ENCODE measurements at places on chromosomes 4 and X.

DNA sequence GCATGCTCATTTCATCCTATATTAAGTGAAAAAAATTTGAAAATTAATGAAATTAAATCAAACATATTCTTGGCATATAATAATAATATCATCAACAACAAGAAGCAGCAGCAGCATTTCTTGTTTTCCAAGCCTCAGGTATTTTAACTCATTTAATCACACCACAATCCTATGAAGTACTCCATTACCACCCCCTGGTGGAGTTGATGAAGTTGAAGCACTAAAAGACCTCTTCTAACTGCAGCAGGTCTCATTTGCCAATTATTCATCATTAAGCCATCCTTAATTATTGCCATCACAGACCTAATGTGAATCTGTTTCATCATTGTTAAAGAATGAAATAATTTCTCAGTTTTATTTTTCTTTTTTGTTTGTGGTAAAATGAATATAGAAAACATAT lies 801.4 kb upstream of the GRID2 start:
- no peak for DNase-seq

DNA sequence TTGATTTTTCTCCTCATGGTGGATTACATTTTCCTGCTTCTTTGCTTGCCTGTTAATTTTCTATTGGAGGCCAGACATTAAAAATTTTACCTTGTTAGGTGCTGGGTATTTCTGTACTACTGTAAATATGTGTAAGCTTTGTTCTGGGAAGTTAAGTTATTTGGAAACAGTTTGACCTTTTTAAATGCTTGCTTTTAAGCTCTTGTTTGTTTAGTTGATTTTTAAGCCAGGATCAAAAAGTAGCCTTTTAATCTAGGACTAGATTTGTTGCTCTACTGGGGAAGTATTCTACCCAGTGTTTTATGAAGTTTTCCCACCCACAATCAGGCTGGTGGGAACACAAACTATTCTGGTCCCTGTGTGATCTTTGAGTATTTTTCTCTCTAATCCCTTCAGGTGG lies 45.1 kb upstream of the OGT start:
- no peak for DNase-seq

DNA sequence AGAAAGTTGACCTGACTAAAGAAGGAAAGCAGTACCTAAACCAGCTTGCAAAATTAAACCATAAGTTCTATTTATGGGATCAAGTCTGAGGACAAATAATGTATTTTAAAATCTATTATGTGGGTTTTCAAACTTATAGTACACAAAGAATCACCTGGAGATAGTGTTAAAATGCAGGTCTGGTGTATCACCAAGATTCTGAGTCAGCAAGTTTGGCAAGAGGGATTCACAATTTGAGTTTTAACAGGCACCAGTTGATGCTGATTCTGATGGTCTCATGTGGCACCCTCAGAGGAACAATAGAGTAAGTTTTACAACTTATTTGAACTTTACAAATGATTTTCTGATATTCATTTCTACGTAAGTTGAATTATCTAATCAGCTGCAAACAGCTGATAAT lies 9.1 kb upstream of the STATH start:
- no peak for DNase-seq

- no peak for DNase-seq
Observed at GRCh38 chr4:123495530-123495929, 98.9 kb downstream of the SPRY1 start.

DNA sequence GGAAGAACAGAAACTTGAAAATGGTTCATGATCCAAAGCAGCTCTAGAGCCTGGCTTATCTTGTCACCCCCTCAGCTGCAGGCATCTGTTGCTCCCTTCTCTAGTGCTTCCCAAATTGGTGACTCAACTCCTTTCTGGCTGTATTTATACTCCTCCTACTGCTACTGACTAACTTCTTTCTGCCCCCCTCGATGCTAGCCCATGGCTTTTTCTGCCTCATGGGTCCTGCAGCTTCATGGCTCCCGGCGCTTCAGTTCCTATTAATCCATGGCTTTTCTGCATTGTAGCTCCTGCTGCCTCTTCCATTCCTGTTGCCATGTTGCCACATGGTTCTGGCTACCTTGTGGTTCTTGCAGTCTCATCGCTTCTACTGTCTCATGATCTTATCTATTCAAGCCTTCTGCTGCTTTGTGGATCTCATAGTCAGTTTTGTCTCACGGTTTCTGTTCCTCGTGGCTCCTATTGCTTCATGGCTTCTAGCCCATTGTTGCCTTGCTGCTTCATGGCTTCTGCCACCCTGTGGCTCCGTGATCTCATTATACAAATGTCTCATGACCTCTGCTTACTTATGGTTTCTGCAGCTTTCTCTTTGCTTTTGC lies 48.1 kb downstream of the SMC1A start:
- DNase-seq = no peak

DNA sequence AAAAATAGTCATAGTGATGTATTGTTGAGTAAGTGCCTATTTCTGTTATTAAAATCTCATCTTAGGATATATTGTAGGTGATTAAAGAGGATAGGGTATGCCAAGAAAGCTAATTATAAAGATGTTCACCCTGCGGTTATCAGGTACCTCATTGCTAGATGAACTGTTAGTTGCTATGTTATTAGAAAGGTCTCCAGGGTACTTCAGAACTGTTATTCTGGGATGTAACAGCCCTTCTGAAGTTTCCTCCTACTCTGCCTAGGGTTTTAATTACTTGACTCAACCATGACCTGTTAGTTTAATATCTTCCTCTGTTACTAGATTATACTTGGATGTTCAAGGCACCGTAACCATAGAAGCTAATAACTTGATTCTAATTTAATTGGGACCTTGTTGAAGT lies 15.4 kb downstream of the TMPRSS11E start:
- no peak for DNase-seq

DNA sequence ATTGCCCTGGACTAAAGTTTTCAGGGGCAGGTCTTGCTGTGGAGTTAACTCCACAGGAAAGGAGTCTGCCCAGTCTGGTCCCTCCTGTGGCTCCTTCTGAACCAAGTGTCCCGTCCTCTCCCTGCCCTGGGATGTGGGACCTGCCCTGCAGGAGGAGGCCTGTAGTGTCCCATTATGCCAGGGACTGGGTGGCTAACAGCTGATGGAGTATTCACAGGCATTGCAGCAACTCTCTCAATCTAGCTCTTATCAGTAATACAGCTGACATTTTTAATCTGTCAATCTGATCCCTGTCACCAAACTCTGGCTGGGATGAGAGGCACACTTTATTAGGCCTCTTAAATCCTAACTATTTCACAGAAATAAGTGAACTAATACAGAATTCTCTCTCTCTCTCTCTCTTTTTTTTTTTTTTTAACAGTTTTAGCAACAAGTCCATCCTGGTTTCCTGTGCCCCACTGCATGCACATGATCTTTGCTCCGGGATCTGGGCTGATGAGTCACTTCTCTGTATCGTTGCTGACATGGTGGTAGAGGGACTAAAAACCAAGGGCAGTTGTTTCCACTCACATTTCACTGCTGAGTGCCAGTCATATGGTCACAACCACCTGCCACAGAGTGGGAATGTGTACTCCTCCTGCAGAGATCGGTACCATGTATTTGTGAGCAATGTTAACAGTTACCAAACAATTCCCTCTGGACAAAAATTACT lies 39.1 kb downstream of the HAND2 start:
- DNase-seq = no peak

DNA sequence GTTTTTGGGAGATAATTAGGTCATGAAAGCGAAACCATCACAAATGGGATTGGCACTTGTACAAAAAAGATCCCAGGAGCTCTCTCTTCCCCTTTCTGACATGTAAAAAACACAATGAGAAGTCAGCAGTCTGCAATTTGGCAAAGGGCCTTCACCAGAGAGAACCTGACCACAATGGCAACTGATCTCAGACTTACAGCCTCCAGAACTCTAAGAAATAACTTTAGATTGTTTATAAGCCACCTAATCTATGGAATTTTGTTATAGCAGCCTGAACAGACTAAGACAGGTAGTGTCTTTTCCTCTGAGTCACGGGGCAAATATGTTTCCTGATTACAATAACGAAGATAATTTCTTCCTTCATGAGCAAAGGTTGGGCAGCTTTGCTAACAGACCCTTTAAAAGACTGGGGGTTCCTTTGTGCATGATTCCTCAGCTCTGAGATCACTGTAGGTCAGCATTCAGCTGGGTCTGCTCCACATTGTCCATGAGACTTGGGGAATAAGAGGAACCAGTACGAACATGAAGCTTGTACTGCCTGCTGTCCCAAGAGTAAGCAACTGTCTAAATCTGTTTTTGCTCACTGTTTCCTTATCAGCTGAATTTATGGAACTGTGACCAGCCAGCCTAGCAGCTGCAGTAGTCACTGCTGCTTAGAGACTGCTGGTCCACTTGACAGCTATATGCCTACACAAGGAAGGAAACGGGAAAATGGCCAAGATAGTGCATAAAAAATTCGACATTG lies 191.6 kb downstream of the ANAPC10 start:
- DNase-seq = no peak

- no peak for DNase-seq
Observed at GRCh38 chr4:78616046-78616498, 64.5 kb downstream of the ANXA3 start.

GRCh38 chrX:18194688-18195087 lies 26.0 kb downstream of the BEND2 start:
- no peak for DNase-seq

- DNase-seq = no peak
Observed at GRCh38 chr4:2141022-2141761, 82.1 kb downstream of the NAT8L start.

- no peak for DNase-seq
Observed at GRCh38 chr4:141711211-141711610, 74.8 kb downstream of the IL15 start.

DNA sequence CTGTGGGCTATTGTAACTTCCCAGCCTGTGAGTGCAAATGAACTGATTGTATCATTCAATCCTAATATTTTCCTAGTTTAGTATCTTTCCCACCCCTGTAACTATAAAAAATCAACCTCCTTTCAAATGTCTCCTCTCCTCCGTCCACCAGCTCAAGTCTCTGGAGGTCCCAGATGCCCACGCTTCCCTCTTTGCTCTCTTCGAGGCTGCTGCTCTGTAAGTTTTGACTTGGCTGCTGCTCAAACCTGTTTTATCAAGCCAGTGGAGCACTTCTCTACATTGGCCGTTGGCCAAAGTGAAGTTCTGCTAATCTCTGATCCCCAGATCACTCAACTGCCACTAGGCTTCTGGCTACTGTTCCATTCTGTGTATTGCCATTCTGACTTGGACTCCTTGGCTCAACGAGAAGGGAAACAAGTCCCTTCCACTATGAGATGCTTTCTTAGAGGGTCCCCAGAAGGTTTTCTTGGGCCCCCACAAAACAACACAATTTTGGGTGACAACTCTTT lies 60.7 kb upstream of the RAPGEF2 start:
- DNase-seq = no peak

GRCh38 chrX:19670854-19671620 lies 155.7 kb upstream of the MAP3K15 start:
- no peak for DNase-seq

GRCh38 chrX:8043121-8043520 lies 115.9 kb upstream of the PNPLA4 start:
- DNase-seq = no peak

- no peak for DNase-seq
Observed at GRCh38 chrX:38891641-38892413, 90.6 kb downstream of the MID1IP1 start.

- no peak for DNase-seq
Observed at GRCh38 chr4:112560084-112560483, 44.1 kb upstream of the NEUROG2 start.

DNA sequence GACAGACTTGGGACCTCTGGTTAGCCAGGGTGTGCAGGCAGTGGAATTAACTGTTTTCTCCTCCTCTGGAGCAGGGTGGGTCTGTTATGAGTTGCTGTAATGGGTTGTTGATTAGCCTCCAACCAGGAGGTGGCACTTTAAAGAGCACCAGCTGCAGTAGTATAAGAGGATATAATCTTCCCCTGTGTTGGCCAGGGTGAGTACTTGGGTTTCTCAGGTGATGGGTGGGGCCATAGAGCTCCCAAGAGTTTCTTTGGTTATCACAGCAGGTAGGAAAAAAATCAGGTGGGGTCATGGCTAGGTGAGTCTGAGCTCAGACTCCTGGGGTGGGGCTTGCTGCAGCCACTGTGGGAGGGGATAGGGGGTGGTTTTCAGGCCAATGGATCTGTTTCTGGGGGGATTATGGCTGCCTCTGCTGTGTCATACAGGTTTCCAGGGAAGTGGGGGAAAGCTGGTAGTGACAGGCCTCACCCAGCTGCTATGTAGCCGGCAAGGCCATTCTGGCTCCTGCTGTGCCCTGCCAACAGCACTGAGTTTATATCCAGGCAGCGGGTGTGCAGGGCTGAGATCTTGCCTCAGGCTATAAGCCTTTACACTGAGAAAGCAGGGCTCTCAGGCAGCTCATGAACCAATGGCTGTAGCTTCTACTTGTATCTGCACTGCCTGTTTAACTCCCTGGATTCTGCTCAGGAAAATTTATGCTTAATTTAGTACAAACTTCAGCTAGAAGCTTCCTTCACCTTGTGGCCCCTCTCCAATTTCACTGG lies 70.1 kb downstream of the CCNG2 start:
- DNase-seq = no peak

- no peak for DNase-seq
Observed at GRCh38 chr4:153479101-153479500, 12.9 kb downstream of the TMEM131L start.

GRCh38 chrX:129808158-129808828 lies 28.5 kb downstream of the SASH3 start:
- no peak for DNase-seq

DNA sequence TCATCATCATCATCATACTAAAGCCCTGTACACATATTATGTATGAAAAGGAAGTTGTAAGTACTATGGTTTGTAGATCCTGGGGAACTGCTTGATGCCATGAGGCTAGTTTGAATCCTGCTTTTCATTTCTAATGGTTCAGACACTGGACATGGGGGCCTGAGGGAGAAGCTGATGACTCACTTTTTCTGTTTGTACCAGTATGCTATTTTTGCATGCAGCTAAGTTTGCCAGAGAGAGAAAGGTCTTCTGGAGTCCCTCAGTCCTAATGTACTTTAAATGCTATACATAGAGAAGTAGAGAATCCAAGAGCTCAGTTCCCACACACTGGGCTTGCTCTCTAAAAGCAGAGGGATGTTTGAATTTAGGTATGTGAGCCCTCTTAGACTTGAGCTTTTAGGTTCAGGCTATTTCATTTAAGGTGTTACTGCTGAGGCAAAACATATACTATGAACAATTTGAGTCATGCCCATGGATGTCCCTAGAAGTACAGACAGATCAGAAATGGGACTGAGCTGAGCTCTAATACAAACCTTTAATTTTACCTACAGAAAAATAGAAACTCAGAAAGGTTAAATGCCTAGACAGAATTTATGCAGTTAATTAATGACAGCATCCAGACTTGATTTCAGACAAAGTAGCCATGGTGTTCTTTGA lies 17.6 kb upstream of the HS3ST1 start:
- no peak for DNase-seq

GRCh38 chrX:134990801-134991481 lies at the start of gene SMIM10:
SMIM10 (plus strand) TSS chrX:134990991; CDS start chrX:134991096, 105 bp downstream.
- no peak for DNase-seq

GRCh38 chr4:96375367-96375766 lies 535.5 kb downstream of the PDHA2 start:
- DNase-seq = no peak

Data from stimulated activated CD8-positive, alpha-beta memory T cell treated with anti-CD3 and anti-CD28 coated beads, Interleukin-4, amount 100 ng/mL, for 1 hour (primary cell).